ENCODE measurements at places on chromosomes 16 and 17.

DNA sequence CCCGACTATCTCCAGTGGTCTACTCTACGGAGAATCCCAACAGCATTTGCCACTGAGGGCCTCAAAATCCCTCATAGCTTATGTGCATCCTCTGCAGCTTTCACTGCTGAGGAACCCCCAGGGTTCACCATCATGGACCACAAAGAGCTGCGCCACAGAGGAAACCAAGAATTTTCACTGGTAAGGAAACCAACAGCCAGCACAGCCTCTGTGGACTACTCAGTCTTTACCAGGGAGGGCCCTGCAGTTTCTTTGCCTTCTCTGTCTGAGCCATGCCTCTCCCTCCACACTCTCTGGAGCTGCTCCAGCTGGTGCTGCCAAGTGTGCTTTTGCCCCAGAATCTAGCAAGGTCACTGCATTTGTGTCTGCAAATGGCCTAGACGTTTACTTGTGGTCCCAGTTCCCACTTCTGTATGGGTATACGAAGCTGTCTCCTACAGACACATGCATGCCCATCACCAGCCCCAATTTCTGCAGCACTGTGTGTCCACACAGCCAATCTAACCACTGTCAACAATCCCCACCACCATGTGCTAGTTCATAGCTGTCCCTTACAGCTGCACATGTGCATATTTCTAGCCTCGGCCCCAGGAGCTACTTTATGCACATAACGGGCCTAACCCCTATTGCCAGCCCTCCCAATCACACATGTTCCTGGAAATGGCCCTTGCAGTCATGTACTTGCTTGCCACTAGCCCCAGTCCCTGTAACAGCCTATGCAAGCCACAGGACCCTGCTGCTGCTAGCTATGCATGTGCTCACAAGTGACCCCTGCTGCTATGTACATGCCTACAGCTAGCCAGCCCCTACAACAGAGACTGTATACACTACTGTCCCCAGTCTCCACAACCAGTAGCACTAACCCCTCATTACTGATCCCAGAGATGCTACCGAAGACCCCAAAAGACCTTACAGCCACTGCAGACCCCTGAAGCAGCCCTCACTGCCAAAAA lies 1437.4 kb downstream of the CDH11 start:
- DNase-seq, result no peak

GRCh38 chr16:11201498-11202259 lies 54.3 kb downstream of the SOCS1 start:
- DNase-seq, result no peak

- no peak for DNase-seq
Observed at GRCh38 chr17:67500261-67500660, 123.2 kb downstream of the PITPNC1 start.

DNA sequence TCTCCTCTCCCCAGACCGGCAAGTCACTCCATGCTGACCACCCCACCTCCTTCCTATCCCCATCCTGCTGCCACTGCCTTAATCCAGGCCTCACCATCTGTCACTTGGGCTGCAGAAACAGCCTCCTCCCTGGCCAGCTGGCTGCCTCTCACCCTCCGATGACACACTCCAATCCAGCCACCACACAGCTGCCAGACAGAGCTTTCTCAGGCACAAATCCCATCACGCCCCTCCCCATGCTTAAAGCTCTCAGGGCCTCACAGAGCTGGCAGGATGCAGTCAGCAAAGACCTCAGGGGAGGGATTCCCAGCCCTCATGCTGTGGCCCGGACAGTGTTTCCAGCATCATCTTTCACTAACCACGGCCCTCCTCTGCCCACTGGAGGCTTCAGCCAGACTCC lies 13.7 kb downstream of the CAMKK1 start:
- no peak for DNase-seq

DNA sequence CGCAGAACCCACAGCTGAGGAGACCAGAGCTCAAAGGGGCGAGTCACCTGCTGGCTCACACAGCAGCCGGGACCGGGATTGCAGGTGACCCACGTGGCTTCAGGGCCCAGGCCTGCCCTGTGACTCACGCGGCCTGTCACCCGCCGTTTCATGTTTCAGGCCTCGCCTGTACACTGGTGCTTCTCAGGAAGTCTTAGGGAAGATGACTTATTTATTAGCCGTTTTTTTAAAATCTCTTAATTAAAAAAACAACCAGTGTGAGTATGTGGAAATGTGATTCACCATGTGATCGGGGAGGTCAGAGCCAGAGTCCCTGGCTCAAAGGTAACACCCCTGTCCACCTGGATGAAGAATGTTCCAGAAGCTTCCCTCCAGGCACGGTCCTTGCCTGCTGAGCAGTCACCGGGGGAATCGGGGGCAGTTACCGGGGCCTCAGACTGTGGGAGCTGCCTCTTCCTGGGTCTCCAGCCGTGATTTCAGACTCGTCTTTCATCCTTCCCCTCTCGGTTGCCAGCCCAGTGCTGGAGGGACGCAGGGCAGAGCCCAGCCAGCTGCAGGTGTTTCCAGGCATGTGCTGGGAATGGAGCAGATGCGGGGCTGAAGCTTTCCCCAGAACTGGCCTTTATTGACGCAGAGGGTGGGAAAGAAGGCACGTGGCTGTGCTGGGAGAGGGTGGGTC lies 49.3 kb downstream of the CMIP start:
- no peak for DNase-seq

DNA sequence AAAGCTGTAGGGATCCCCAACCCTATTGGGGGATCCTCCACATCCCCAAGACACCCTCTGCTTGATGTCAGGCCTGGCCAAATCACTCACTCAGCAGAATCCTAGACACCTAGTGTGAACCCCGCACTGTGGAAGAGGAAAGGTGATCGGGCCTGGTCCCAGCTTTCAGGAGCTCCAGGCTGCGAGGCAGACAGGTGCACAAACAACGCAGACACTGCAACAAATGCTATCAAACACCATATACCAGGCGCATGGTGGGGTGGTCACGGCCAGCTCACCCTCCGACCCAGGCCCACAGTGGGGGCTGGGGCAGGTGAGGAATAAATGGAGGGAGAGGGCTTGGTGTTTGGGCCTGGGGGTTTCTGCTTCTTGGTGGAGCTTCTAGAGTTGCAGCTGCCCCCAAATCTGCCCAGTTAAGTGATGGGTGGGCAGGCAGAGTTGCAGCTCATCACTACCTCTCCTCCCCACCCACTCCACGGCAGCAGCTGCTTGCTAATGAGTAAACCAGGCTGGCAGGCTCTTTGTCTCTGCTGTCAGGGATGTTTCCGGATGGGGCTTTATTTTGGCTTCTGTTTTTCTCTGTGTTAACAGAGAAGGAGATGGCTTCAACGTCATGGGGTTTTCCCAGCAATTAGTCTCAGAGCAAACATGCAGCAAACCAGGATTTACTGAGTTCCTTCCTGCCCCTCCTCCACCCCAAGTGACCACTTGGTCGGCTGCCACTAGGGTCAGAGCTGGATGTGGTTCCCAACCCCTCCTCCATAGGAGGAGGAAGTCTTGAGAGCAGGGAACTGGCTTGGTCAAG lies 46.6 kb downstream of the PECAM1 start:
- DNase-seq, result peak; percentile 36

- no peak for DNase-seq
Observed at GRCh38 chr17:78710607-78711006, 71.5 kb downstream of the CYTH1 start.

GRCh38 chr16:51276336-51276735 lies 125.3 kb upstream of the SALL1 start:
- no peak for DNase-seq

- DNase-seq, result no peak
Observed at GRCh38 chr17:81923302-81924260, 4.0 kb downstream of the MAFG start.

DNA sequence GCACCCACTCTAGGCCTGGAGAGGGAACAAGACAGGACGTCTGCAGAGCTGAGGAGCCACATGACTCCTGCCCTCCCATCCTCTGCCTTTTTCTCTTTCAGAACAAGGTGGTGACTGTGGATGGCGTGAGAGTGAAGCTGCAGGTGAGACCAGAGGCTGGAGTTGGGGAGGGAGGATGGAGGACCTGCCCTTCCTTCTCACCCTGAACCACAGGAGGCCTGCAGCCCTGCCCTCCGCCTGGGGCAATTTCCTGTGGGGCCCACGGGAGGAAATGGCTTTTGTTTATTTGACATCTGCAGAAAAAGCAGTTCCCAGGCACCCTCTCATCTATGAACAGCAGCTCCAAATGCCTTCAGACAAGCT lies 5.1 kb downstream of the RAB37 start:
- peak; percentile 61 for DNase-seq

DNA sequence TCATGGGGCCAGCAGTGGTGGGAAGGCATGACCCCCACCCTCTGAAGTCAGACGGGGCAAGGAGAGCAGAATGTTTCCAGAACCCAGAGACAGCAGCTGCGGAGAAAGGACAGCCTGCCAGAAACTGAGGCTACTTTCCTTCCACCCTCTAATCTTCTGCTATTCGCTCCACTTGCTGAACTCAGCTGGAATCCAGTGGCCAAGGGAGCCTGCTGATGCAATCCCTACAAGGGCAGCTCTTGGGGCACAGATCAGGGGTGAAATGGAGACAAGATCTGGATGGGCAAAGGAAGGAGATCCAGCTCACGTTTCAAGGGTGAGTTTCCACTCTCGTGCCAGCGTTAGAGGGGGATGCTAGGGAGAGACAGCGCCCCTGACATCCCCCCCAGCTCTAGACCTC lies 479.1 kb downstream of the SLC39A11 start:
- no peak for DNase-seq

- DNase-seq, result no peak
Observed at GRCh38 chr16:49458656-49459445, 85.2 kb downstream of the C16orf78 start.

DNA sequence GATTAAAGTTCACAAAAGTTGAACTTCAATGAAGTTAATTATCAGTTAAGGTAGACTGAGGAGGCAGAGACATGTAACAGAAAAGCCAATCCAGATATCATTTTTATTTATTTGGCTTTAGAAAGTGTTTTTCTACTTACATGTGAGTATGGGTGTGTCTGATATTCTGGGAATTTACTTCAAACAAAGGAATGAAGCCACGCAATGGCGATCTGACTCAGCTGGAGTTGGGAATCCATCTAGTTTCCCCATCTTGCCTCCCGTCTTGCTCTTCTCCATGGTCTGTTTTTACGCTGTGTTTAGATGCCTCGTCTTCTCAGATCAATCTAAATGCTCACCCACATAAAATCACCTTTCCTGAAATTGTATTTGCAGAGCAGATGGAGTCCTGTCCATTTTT lies 1.7 kb upstream of the KCNJ16 start:
- no peak for DNase-seq

GRCh38 chr16:67656344-67657016 lies 3.6 kb downstream of the ACD start:
- DNase-seq, result no peak

DNA sequence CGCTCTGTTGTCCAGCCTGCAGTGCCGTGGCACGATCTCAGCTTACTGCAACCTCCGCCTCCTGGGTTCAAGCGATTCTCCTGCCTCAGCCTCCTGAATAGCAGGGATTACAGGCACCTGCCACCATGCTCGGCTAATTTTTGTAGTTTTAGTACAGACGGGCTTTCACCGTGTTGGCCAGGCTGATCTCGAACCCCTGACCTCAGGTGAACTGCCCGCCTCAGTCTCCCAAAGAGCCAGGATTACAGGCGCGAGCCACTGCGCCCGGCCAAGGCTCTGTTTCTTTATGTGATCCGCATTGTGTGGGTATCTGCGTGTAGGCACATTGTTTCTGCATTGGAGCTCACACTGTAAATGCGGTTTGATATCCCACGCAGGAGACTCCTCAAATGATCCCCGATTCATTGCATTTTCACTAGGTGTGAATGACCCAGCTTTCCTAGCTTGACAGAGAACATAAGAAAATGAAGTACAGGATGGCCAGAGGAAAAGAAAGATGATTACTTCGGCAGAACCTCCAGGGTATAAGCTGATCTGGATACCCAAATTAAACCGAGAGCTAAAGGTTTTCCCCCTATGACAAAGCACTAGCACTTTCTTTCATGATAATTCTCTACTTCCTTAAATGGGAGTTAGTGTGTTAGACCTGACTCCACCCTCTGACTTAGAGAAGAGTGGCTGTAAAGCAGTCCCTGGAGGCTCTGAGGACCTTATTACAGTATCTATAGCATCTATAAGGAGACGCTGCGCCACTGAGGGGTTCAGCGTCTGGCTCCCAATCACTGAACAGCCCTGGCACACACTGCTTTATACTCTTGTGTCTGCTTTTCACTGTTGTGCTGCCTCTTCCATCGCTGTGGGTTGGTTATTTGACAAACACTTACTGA lies 17.3 kb downstream of the COTL1 start:
- peak; percentile 72 for DNase-seq

DNA sequence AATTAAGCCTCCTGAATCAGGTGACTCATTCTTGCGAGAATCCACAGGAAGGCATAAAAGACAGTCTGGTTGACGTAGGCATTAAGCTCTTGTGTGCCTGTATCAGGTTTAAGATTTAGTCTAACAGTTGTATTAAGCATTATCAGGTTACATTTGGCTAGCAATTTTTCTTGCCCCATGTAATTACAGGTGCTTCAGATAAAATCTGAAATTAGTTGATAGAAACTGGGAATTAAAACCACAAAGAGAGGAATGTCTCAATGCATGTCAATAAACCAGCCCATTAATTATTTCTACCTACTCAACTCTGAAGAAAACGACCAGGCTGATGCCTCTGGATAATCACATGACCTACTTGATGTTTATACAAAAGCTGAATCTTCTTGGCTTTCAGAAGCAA lies 217.2 kb downstream of the CA10 start:
- no peak for DNase-seq

GRCh38 chr17:77476931-77477805 lies 336.4 kb downstream of the SEC14L1 start:
- DNase-seq, result no peak

DNA sequence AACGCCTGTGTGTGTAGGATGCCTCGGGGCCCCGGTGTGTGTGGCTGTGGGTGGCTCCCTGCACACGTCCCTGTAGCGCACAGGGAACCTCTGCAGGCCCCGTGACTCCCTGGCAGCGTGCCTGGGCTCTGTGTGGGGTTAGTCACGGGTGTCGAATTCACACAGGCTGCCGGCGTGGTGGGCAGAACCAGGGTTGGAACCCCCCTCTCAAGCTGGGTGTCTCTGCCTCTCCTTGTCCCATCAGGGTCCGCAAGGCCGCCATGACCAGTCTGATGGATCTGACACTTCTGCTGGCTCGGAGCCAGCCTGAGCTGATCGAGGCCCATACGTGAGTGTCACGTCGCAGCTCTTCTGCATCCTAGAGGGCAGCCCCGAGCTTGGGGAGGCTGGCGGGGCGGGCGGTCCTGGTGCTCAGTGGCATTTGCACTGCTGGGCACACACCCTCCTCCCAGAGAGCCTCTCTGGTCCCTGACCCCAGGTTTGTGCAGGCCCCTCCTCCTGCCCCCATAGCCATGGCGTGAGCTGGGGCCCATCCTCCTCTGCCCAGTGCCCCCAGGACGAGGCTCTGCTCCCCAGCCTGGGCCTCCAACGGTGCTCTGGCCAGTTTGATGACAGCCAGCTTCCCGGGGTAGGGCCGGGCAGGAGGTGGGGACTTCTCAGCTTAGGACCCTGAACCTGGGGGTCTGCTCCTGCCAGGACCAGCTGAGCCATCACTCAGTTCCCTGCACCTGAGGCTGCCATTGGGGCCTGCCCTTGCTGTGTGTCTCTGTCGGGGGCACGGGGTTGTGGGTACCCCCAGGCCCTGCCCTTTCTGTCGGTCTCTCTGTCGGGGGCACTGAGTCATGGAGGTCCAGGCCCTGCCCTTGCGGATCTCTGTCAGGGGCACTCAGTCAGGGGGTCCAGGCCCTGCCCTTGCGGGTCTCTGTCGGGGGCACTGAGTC lies 88.1 kb upstream of the ZNF750 start:
- DNase-seq, result no peak

- DNase-seq, result peak; percentile 3
Observed at GRCh38 chr16:78098087-78098486, 1.4 kb upstream of the WWOX start.

Measured in CD4-positive, alpha-beta T cell treated with Interleukin-10 for 1 hour (primary cell).